ENCODE measurements at places on chromosomes 11 and 22.

GRCh38 chr11:112016765-112017376, 8.3 kb upstream of the DLAT start:
- DNase-seq: no peak

GRCh38 chr11:103623933-103624332, 412.5 kb upstream of the DDI1 start:
- DNase-seq: no peak

DNA sequence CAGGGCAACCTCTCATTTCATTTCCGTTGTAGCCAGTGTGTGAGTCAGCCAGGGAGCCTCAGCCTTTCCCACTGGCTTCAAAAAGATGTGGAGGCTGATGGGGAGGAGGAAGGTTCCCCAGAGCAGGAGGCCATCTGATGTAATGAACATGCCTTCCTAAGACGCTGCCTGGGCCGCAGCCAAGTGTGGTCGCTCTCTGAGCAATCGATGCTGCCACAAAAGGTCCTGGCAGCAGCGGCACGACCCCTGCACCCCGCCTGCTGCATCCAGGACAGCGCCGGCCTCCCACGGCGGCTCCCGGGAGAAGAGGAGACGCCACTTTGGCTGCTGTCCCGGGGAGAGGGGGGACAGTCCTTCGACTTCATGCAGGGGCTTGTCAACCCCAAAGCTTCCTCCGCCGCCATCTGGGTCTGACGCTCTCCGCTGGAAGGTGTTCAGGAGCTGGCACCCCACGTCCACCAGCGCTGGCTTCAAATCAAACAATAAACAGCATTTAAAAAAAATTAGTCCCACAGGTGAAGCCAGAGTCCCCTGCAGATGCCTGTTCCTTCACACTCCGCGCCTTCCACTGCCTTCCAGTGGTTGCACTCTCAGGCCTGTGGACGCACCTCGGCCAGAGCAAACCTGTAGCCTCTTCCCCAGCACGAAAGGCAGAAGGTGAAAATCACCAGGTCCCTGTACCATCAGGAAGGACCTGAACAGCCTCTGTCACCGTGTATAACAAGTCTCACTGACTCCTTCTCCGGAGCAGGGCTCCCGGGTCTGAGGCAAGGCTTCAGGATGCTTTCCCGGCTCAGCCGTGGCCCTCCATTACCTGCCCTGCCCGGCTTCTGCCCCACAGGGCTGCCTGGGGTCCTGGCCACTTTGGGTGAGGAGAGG, 930.7 kb downstream of the BRD1 start:
- DNase-seq: no peak

DNA sequence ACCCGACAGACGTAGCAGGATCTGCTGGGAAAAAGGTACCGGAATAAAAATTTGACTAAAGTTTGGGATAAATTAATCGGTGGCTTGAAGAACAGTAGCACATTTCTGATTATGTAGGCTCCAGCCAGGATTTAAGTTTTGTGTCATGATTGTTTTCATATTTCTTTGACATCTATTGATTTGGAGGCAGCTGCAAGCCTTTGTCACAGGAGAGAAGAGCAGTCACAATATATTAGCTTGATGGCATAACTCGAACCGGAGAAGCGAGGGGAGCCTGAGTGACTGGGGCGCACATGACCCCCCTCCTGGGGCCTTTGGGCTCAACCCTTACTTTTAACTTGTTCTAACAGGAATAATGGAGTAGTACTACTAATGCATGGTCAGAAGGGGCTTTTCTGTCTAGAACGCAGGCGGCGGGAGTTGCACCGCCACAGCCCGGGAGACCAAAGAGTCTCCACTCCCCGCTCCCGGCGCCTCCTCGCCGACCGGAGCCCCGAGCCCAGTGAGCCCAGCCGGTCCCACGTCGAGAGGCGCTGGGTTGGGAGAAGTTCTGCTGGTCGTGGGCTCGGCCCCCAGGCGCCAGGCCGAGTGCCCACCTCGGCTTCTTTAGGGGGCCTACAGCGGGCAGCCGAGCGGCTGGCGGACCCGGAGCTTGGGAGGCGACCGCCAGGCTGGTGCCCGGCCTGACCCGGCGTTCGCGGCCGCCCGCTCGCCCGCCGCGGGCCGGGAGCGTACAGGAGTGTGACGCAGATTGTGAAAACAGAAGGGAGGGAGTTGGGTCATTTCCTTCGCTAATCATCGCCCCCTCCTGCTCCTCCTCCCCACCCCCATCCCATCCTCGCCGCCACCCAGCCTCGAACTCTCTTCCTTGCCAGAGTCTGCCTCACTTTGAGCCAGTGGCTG, 15.7 kb upstream of the PAX6 start:
- no peak for DNase-seq

Measured in anterior cingulate cortex (tissue), 58 donors.